ENCODE measurements at places on chromosomes 6 and 20.

- peak; percentile 90 for DNase-seq
Observed at GRCh38 chr6:141326426-141326825, 806.3 kb upstream of the GJE1 start.

DNA sequence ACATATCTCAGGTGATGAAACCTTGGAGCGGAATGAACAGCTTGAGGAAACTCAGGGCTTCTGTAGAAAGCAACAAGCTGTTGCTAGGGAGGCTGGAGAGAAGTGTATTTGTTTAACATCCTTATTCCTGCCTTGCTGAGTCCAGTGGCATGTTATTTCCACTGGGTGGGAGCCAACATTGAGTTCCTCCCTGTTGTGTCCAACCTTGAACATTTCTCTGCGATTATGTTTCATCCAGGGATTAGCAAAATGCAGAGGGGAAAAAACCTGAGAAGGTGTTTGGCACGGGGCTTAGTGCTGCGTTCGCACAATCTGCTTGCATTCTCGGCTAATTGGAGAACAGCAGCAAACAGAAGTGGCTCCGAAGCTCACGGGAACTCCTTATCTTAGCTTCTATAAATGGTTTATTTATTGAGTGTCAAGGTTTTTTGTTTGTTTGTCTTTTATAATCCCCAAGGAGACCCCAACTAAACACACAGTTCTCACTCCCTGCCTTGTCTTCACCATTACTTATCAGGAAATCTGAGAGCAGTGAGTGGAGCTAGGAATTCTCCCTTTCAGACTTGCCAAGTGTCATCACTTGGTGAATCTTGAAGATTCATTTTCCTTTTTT is 412.8 kb downstream of the CDC5L start:
- DNase-seq: peak; percentile 40

DNA sequence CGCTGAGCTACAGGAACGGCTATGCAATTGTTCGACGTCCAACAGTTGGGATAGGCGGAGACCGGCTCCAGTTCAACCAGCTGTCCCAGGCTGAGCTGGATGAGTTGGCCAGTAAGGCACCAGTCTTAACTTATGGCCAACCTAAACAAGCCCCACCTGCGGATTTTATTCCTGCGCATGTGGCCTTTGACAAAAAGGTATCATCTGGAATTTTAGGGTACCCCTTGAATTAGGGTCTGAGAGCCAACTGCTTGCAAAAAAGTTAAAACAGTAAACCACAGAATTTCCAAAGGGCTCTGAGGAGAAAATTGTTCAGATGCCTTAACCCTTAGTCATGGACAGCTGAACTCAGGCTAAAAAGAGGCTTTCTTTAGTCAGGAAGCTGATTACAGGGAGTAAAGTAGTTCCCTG is 3.8 kb downstream of the EFHC1 start:
- peak; percentile 84 for DNase-seq

DNA sequence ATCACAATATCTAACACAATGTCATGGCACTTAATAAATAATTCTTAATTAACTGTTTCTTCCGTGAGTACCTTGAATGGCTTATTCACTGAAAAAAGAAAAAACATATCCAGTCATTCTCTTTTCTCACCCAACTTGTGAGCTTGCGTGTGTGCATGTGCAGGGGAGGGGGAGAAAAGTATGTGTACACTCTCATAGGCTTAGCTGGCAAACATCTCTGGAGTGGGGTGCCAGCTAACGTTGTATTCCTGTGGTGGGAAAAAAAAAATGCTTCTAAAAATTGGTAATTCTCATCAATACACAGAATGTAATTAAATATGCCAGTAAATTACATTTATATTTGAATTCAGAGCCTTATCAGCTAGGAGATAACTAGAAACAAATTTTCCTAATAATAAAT is 291.9 kb upstream of the NOX3 start:
- no peak for DNase-seq

GRCh38 chr20:51586005-51586440 is 43.5 kb upstream of the NFATC2 start:
- DNase-seq: peak; percentile 96

DNA sequence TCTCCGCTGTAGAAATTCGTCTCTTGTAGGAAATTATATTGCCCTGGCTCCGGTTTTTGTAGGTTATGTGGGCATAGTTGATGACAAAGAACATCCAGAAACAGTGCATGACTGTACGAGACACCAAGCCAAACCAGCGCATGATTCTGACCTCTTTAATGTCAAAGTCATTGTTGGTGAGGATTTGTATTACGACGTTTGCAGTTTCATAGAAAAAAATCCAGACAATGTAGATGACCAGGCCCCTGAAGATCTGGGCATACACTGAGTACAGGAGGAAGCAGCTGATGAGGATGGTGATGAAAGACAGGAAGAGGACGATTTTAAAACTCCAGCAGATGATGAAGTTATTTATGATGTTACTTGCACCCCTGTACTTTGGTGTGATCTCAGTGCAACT is 39.1 kb upstream of the TBC1D22B start:
- no peak for DNase-seq

GRCh38 chr20:35187584-35188190 is 15.8 kb downstream of the PROCR start:
- no peak for DNase-seq

DNA sequence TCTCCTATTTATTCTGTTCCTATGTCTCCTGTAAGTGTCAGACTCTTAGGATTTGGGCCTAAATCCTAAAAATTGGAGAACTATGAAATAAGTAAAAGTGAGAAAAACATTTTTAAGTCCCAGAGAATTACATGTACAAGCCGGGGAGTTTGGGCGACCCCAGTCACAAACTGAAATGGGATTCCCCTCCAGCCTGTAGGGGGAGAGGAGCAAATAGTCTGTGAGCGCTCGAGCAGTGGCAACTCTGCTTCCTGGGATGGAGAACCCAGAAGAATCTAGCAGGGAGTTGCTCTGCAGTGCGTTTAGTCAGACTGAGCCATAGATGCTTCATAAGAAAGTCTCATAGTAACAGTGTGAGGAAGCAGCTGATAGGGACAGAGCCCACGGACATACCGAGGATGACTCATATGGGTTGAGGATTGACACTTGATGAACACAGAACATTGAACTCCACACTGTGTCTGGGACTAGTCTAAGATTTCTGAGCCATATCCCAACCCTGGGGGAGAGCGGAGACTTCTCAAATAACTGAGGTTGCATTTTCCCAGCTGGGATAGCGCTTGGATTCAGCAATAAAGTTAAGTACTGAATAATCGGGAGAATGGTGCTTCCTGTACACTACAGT is 437.2 kb downstream of the BCKDHB start:
- peak; percentile 39 for DNase-seq

GRCh38 chr6:123007885-123008284 is 11.8 kb downstream of the CLVS2 start:
- no peak for DNase-seq

GRCh38 chr6:35077713-35078105 is 63.4 kb downstream of the TCP11 start:
- no peak for DNase-seq

- no peak for DNase-seq
Observed at GRCh38 chr6:158991017-158991723, 8.8 kb downstream of the RSPH3 start.

GRCh38 chr6:13013681-13014503 is 297.3 kb downstream of the PHACTR1 start:
- DNase-seq: peak; percentile 29

GRCh38 chr6:116090251-116090650 is 10.4 kb upstream of the NT5DC1 start:
- no peak for DNase-seq

GRCh38 chr6:43142101-43142500 is 29.0 kb upstream of the SRF start:
- DNase-seq: no peak

DNA sequence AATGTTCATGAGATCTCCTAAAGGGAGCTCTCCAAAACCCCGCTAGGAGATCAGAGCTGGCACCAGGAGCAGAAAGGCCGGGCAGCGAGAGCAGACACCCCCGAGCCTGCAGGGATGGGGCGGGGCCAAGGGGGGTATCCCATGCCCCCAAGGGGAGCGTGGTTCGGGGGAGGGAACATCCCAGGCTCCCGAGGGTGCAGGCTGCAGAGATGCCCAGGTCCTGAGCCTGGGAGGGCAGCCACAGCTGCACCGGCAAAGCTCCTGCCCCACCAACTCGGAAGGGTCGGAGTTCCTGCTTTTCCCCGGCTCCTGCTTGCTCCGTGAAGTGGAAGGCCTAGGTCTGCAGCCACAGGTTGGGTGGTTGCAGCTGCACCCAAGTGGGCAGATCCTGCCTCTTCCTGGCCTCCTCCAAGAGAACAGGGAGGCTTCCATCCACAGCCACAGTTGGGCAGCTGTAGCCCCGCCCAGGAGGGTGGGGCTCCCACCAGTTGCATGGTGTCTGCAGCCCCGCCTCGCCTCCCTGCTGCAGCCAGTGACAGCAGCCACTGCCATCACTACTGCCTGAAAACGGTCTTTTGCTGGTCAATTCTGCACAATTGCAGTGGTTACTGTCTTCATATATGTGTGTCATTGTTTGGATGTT is 13.4 kb upstream of the GMNN start:
- no peak for DNase-seq

- no peak for DNase-seq
Observed at GRCh38 chr6:40848868-40849514, 190.0 kb downstream of the UNC5CL start.

DNA sequence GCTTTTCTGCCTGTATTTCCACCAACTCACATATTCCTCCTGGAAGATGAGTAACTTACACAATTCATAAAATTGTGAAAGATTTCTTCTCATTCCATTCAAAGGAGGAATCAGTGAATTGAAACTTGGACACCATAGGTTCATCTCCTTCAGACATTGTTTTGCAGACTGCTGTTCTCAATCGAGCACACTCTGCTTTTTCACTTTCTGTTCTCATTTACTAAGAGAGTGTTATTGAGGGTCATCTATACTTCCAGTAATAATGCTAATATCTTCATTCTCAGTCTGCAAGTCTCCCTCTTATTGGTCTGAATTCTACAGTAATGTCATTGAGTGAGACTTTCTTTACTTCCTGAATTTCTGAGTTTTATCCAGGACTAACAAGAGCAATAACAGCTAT is 67.5 kb upstream of the FUT9 start:
- no peak for DNase-seq

- no peak for DNase-seq
Observed at GRCh38 chr6:24566020-24566767, 71.4 kb downstream of the ALDH5A1 start.

DNA sequence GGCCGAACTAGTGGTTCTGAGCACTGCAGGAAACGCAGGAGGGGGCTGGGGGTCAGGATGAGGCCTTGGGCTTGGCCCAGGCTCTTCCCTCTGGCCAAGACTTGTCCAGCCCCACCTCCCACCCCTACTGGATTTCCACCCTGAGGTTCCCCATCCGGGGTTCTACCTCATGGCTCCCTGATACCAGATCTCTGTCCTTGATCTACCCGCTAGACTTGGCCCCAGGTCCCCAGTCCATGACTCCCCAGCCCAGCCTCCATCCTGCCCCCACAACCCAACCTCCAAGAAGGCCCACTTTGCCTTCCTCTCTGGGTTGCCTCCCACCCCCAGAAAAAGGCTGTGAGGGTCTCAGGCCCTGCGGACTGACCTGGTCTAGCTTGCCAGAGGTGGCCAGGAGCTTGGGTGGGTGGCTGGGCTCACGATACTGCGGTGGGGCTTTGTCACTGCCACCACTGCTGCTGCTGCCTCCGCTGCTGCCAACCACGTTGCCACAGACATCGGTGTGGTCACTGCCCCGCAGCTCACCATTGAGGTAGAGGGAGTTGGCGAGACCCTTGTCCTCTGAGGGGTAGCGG is 6.8 kb upstream of the FASTKD5 start:
- DNase-seq: no peak

GRCh38 chr6:20692023-20692422 is 157.8 kb downstream of the CDKAL1 start:
- DNase-seq: no peak

- DNase-seq: no peak
Observed at GRCh38 chr6:139584599-139584998, 210.2 kb upstream of the CITED2 start.

Data from AG08395 (cell line).